ENCODE measurements at places on chromosomes 5 and 9.
A peak's percentile ranks its signal among the peaks of the same experiment; 100 is the strongest.

DNA sequence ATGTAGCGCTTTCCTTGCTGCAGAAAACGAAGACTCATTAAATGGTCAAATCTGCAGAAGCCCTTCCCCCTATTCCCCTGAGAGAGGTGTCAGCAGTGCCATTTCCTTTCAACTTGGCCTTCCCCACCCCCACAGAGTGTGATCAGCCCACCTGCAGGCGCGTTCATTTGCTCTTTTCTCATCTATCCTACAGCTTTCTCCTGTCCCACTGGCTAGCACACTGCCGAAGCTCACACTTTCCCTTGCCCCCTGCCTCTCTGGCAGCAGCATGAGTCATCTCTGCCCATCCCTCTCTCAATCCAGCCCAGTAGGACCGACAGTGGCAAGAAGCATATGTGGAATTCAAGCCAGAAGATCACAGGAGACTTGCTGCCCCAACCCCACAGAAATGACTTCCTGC lies 213.8 kb downstream of the FAM114A2 start:
- no peak for DNase-seq

GRCh38 chr5:33843579-33843978 lies 48.2 kb downstream of the ADAMTS12 start:
- no peak for DNase-seq

GRCh38 chr9:16246785-16247184 lies 623.7 kb downstream of the BNC2 start:
- no peak for DNase-seq

DNA sequence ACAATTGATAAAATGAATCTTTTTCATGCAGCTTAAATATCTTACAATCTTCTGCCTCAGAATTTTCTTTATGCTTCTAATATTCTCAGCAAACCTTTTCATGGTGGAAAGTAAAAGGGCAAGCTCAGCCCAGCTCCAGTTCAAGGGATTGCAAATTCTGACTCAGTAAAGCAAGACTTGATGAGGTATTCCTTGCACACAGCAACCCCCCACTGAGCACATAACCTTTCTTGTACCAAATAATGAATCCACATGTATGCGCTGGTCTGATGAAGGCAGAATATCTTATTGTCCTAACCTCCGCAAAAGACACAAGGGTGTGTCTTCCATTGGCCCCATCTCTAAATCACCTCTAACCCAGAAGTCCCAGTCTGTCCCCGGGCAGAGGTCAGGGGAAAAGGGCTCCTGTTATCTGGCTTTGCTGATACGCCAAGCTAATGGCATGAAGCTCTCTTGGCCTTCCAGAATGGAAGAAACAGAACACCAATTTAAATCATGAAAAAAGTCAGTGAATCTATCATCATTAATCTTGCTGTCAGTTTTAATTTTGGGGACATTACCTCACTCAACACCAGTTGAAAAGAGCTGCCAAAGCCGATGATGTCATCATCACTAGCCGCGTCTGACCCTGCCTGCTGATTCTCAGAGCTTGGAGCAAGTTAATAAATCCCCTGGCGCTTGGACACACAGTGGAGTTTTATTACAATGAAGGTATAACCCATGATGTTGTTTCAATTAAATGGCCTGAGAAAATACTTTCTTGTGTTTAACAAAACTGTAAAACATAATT lies 592.5 kb upstream of the CLINT1 start:
- DNase-seq, result no peak

DNA sequence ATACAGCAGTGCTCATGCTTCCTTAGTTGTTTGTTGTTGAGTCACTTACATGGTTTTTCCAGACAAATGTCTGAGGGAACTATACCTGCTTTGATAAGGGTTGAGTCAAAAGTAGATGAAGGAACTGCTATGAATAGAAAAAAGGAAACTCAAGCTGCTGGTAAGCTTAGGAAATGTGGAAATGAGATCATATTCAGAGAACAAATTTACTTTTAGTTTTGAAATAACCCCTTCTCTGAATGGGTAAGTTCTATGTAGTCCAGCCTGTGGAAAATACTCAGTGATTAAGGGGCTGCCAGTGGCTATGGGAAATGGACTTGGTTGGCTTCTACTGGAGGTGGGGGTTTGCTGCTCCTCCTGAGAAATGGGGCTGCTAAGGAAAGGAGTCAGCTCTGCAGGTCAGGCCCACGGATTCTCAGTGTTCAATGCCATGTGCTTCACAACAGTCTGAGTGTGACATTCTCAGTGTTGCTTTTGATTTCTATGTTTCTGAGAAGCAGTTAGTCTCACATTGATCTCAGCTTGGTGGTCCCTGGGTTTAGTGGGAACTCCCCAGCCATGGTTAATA lies 47.7 kb upstream of the GLRX start:
- DNase-seq, result no peak

DNA sequence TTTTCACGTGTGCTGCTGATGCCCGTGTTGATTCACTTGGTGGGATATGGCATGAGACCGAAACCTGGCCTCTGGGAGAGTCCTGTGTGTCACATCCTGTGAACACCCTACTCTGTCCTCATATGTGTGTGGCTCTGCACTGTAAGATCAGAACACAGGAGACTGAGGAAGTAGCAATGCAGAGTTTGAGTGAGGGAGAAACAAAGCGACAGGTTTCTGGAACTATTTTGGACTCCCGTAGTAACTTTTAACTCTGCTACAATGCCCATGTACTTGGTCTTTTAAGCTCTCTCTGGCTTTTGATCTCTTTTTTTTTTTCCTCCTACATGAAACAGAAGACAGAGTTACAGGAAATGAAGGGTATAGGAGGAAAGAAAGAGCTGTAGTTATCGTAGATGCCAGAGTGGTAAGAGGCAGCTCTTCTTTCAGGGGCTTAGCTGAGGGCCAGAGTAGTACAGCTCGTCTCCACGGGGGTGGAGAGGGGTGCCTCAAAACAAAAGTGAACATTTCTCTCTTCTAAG lies 26.6 kb downstream of the GRAMD2B start:
- DNase-seq, result peak; percentile 19

DNA sequence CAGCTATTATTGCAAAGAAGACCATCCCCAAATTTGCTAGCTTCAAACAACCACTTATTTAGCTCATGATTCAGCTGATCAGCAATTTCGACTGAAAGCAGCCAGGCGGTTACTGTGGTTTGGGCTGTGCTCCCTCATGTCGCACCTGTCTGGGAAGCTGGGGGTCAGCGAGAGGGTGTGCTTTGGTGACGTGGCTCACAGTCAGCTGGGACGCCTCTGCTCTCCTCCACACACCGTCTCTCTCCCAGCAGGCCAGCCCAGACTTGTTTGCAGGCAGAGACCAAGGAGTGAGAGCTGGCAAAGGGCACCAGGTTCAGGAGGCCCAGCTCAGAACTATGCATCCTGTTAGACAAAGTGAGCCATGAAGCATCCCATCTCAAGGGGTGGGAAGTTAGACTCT lies 140.9 kb downstream of the SYK start:
- no peak for DNase-seq

GRCh38 chr5:143360755-143361154 lies 42.7 kb downstream of the NR3C1 start:
- DNase-seq, result no peak

DNA sequence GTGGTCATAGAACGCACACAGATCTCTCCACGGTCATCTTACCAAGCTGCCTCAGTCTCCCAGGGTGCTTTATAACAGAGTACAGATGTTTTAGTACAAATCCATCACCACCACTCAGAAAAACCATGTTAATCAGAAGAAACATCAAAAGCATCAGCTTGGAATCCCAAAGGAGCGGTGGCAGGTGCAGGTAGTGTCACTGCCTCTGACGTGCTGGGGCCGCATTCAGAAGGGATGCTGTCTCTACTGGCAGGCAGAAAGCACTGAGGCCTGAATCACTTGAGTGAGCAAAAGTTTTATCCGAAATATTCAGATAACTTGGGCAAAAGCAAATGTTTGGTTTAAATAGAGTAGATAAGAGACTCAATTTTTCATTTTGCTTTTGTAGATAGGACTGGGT lies 448.4 kb upstream of the ZNF608 start:
- DNase-seq, result no peak

DNA sequence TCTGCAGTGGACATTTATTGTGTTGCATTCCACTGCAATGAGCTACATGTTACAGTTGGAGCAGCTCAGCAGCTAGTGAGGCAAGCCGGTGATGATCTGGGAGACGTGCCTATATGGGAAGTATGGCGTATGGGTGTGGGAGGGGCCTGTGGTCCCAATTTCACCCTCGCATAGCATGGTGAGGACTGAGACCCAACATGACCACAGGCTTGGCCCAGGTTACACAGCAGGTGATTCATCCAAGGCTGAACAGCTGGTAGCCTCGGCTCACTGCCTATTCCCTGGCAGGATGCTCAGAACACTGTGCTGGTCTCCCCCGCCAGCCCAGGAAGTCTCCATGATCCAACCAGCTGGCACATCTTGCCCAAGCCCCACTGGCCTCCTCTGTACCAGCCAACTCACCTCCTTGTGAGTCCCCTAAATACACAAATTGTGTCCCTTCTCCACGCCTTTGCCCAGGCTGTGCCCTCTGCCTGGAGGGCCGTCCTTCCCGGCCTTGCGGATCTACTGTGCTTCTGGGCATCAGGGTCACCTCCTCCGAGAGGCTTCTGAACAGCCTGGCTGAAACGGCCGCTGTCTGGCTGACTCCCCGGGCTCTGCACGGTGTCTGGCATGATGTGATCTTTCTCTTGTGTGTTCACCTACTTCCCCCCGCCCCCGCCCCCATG lies 81.4 kb downstream of the NSUN2 start:
- no peak for DNase-seq

- DNase-seq, result no peak
Observed at GRCh38 chr5:73450672-73451223, 2.2 kb upstream of the FOXD1 start.

DNA sequence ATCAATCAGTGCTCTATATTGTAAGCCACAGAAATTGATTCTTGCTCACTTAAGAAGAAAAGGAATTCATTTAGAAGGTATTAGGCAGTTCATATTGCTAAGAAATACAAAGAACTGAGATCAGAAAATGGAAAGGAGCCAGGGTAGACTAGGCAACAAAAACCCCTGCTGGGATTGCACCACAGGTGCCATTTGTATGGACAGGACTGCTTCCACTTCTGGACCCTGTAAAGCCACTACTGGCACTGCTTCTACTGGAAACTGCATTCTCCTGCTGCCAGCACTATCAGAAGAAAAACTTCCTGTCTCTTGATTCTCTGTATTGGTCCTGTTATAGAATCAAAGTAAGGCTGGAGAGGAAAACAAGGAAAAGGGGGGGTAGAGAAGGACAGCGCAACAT lies 45.9 kb downstream of the CERT1 start:
- no peak for DNase-seq

- peak; percentile 25 for DNase-seq
Observed at GRCh38 chr9:114155263-114155994, at the start of gene COL27A1. COL27A1 (plus strand) TSS chr9:114155537; CDS start chr9:114155951, 414 bp downstream.

GRCh38 chr9:12773562-12773961 lies 1.3 kb upstream of the LURAP1L start:
- DNase-seq, result no peak

DNA sequence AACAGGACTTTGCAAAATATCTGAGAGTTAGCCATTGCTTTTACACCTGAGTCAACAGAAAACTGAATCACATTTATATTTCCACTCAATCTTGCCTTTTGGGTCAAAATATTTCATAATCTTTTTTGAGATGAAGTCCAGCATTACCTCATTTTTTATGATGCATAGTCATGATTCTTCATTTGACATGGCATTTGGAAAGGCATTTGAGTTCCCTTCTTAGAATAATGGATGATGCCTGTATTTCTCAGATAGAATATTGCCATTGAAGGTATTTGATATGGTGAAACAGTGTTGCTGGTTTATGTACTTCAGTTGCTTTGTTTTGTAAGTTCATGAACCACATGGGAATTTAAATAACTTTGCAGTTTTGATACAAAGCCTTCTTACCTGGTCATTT lies 180.4 kb downstream of the PRR16 start:
- no peak for DNase-seq

DNA sequence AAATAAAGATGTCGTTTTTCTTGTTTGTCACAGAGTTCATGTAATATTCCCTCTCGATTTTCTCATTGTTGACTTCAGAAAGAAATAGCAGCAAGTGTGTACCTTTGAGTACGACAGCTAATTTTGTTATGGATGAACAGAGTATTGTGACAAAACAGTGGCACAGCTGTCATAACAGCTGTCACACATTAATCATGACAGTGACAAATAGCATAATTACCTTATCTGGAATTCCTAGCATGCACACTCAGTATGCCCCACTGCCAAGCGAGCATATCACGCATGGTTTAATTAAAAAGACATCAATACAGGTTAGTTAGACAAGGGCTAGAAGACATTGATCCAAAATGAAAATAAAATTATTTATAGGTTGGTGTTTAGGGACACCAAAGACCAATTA lies 375.1 kb downstream of the SPATA31D1 start:
- DNase-seq, result no peak

DNA sequence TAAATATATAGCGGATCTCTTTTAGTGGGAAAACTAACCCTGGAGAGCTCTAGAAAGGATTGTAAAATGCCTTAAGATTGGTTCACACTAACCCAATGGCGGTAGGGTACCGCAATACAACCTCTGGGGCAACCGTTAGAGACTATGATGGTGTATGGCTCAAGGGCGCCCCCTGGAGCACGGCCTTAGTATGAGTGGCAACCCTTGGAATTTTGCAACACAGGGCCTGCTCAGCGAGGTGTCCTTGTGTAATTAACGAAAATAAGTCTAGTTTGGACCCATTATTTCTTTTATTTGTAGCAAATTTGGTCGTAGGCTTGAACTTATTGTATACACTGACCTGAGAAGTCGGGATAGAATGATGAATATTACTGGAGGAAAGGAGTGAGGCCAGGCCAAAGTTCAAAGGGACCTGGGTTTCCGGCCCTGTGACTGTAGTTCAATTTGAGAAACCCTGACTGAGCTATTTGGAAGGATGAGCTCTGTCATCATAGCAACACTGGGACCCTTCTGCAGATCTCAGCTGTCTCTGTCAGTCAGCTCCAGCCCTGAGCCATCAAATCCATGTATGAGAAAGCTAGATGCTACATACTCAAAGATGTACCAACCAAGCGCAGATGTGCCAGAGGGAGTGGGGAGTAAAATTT lies 54.8 kb downstream of the CAMK4 start:
- peak; percentile 78 for DNase-seq

GRCh38 chr5:171367424-171368370 lies 20.0 kb upstream of the NPM1 start:
- DNase-seq, result no peak

GRCh38 chr9:96429732-96430131 lies 11.6 kb upstream of the ZNF367 start:
- no peak for DNase-seq

- no peak for DNase-seq
Observed at GRCh38 chr9:69023650-69024049, 9.7 kb upstream of the PRKACG start.

DNA sequence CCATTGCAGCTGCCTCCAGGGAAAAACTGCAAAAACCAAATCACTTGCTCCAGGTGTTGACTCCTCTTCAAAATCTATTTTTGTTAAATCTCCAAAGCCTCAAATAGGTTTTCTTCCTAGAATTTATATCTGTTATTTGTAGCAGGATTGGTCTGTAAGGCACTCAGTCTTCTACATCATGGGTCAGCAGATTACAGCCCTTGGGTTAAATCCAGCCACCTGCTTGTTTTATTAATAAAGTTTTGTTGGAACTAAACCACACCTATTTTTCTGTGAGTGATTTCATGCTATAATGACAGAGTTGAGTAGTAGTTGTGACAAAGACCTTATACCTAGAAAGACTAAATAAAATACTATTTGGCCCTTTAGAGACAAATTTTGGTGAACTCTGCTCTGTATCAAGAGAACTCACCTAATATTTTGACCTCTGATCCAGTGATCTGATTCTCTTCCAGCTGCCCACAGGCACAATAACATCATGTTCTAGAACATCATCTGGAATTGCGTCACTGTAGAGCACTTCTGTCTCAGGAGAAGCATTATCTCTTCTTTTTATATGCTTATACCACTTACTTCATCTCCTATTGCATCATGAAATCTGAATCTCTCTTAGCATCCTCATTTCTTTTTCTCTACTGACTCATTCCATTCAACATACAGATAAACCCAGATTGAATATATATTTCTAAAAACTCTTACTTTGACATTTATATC lies 130.1 kb downstream of the RPS23 start:
- no peak for DNase-seq

All from activated CD8-positive, alpha-beta memory T cell treated with anti-CD3 and anti-CD28 coated beads for 1 hour (primary cell).